ENCODE measurements at places on chromosomes 2 and 18.
A peak's percentile ranks its signal among the peaks of the same experiment; 100 is the strongest.

DNA sequence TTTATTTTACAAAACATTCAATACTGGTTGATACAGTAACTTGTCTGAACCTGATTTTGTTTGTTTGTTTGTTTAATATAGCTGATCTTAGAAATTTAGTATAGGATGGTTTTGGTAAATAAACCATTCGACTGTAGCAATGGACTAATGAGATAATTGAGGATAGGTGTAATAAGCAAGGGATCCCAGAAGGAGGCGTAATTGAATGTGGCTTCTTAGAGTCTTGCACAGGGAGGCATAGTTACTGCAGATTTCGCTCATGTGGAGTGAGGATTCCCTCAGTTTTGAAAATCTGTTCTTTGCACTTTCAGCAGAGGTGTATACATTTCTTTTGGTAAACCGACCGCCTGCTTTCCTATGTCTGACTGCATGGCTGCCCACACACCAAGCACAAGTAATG, 709.6 kb downstream of the SOCS6 start:
- DNase-seq: no peak

DNA sequence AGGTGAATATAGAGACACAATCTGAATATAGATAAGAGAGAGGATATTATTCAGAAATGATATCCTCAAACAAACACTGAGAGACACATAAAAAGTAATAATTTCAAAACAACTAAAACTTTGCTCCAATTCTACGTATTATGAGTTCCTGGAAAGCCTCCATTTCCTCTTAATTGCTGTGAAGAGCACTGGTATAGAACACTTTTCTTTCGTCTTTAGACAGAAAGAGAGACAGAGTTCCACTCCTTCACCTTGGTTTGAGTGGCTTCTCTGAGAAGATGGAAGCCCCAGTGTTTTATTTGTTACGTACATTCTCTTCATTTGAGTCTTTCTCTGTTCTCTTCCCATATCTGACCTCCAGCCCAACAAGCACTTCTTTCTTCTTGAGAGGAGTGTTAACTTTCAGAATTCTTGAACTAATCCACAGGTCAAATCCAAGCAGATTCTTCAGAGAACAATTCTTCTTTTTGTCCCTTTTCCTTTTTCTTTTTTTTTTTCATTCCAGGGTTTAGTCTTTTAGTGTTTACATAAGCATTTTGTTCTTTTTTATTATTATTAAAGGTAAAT, 6.4 kb upstream of the PIK3C3 start:
- DNase-seq: no peak

GRCh38 chr2:226213717-226214116, 585.9 kb downstream of the IRS1 start:
- DNase-seq: no peak

- no peak for DNase-seq
These were observed 130.2 kb downstream of the VAPA start for GRCh38 chr18:10044054-10044453.

DNA sequence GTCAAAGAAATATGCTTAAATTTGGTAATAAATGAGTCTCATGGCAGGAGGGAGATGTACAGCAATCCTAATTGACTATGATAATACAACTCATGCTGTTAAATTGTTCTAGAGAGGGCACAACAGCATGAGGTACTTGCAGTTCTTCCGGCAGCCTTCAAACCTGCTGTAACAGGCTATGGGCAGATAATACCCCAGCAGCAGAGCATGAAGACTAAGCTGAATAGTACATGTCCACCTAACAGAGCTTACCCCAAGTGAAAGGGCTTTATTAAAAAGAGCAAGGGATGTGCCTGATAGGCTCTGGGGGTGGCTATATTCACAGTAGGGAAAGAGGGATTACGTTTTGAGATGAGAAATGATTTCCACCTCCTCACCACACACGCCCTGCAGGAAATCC, 28.9 kb downstream of the MRO start:
- DNase-seq: no peak

DNA sequence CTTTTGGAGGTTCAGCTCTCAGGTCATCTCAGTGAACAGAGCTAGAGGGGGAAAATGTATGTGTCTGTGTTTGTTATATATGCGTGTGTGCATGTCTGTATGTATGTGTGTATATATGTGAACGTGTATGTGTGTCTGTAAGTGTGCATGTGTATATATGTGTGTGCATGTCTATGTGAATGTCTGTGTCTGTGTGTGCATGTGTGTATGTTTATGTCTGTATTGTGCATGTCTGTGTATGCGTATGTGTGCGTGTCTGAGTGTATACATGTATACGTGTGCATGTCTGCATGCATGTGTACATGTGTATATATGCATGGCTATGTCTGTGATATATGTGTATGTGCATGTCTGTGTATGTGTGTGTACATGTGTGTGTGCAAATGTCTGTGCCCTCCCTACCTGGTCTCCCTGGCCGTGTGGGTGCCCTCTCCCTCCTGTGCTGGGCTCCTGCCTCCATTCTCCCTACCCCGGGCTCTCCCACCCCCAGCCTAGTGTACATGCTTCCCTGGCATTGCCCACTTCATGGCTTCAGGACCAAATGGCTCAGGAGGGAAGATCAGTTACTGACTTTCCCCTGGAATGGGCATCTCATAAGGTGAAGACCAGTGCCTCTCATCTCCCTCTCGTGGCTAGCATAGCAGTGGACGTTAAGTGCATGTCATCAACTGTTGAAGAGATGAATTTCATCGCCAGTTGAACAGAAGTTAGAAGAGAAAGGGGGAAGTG, 49.9 kb downstream of the TRAF3IP1 start:
- no peak for DNase-seq

DNA sequence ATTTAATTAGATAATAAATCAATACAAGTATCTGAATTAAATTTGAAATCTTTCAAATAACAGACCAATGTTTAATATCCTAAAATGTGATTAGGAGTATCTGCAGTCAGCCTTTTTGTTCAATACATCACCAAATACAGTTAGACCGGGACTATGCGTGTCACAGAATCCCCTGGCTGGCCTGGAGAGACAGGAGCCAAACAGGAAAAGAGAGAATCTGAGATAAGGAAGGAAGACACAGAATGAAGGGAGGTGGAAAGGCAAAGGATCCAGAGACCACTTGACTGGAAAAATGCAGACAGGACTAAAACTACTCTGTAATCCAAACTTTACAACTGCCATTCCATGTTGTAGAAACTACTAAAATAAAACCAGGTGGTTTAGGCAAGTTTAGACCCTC, 66.3 kb downstream of the SIGLEC15 start:
- no peak for DNase-seq

- no peak for DNase-seq
These were observed 180.4 kb downstream of the MCFD2 start for GRCh38 chr2:46735108-46735691.

GRCh38 chr2:158239271-158239670, 137.6 kb downstream of the UPP2 start:
- no peak for DNase-seq

- DNase-seq: no peak
These were observed 526.4 kb upstream of the SPHKAP start for GRCh38 chr2:228707846-228708245.

- peak; percentile 13 for DNase-seq
These were observed 266.5 kb downstream of the HRH4 start for GRCh38 chr18:24726727-24727492.

- DNase-seq: no peak
These were observed 19.2 kb downstream of the PMAIP1 start for GRCh38 chr18:59918997-59919396.

GRCh38 chr2:202018950-202019349, 14.7 kb upstream of the FZD7 start:
- DNase-seq: no peak

- no peak for DNase-seq
These were observed 683.1 kb upstream of the ACVR2A start for GRCh38 chr2:147161746-147162145.

DNA sequence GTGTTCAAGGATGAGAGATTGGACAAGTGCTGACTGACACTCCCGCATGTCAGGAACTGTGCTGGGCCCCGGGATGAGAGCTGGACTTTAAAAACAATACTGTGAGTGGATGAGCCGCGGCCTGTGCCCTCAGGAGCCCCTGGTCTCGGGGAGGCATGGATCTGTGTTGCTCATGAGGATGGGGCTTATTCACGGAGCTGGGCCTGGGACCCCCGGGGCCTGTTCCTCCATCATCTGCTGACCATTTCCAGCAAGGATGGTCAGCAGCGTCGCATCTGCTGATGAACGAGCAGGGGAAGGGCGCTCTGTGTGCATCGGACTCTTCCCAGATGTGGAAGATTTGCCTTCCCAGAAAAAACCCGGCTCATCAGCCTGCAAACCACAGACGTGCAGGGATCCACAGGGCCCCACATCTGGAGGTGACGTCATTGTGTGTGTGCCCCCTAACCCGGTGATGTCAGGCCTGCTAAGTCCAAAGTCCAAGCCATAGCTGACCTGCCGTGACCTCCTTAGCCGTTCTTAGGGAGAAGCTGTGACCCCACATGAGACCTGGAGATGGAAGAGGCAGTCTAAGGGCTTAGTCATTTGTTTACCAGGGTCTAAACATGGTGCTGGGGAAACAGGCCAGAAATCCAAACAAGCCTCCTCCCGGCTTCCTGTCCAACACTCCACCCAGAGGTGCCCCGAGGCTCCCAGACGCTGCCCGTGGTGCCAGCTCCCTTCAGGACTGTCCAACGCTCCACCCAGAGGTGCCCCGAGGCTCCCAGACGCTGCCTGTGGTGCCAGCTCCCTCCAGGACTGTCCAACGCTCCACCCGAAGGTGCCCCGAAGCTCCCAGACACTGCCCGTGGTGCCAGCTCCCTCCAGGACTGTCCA, 143.9 kb downstream of the PXDN start:
- no peak for DNase-seq

GRCh38 chr2:56099963-56100362, 83.8 kb upstream of the CCDC85A start:
- DNase-seq: no peak

DNA sequence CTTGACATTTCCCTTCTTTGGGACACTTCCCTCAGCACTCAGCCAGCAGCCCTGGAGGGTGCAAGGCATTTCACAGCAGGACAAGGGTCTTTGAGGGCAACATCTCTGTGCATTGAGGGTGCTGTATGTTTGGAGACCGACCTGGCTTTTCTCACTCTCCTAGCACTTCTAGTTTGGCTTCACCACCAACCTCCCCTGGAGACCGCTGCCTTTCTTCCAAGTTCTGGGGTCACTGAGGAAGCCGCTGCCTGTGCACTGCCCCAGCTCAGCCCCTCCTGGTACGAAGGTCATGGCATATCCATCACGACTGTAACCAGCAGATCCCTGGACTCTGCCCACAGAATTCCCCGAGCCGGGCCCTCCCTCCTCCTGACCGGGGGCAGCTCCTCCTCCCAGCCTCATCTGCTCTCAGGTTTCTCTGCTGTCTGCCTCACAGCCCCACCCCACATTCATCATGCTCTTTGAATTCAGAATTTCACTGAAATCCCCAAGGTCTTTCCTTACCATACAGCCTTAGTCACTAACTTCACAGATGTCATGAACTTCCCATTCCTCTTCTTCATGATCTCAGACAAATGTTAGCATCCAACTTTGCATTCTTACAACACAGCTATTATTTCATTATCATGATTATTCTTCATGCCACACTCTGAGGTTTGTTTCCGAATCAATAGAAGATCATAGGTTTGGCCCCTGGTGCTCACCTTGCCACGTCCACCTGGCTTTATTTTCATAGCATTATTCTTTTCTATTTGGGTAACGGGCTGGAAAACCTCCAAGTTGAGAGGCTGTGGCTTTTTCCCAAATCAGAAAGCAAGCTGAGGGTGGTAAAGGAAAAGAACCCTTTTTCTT, 113.0 kb upstream of the COPS8 start:
- no peak for DNase-seq

GRCh38 chr2:133753665-133754064, 185.4 kb upstream of the NCKAP5 start:
- no peak for DNase-seq

- no peak for DNase-seq
These were observed 51.7 kb downstream of the AGAP1 start for GRCh38 chr2:235545339-235546150.

GRCh38 chr2:241843321-241844065, 15.2 kb downstream of the PDCD1 start:
- DNase-seq: no peak

DNA sequence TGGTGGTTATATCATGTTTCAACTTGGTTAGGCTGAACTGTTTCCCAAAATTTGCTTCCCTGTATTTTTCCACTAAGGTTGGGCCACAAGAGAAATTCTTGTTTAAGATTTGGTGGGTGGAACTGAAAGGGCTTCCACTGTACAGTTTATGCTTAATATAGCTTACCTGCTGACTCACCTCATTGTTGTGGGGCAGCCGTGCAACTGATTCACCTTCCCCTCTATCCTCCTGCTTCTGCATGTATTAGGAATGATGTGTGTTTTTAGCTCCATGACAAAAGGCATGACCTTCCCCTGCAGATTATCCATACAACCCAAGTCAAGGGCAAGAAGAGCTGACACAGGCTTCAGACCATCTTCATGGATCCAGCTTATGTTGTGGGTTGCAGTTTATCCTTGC, 98.4 kb upstream of the GULP1 start:
- DNase-seq: no peak

DNA sequence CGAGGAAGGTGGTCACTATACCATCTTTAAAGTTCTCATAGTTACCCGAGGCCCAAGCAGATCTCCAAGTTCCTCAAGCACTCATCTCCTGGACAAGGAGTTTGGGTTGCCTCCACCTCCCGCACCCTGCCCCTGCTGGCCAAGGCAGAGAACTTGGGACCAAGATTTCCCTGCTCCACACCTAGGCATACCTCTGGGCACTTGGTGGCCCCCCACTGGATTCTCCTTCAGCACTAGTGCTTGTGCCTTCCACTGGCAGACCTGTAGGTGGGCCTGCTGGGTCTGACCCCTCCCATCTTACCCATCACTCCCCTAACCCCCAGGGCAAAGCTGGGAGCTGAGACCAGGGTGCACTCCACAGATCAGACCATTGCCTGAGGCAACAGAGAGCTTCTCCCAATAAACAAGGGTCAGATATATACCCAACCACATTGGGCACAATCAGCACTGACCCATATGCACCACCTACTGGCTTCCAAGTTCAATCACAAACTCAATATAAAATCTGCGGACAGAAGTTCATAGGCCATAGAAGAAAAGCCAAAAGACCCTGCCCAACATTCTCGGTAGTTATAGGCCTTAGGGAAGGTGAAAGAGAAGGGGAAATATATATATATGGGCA, 244.2 kb downstream of the EXOC6B start:
- no peak for DNase-seq

GRCh38 chr2:85783796-85784195, 30.0 kb downstream of the ATOH8 start:
- no peak for DNase-seq

DNA sequence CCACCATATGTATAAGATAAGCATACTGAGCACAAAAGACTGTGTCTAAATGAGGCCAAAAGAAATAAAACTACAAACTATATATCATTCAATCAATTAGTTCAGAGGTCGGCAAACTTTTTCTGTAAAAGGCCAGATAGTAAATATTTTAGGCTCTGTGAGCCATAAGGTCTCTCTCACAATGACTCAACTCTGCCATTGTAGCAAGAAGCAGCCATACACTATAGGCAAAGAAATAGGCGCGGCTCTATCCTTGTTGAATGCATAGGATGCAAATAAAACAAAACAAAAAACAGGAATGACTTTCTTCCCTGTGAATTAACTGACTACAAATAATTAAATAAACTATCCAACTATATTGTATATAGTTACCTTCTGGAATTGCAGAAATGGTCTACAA, 8.6 kb upstream of the CCDC88A start:
- no peak for DNase-seq
